ENCODE measurements at places on chromosomes 2 and 18. TPM values are rescaled to one million over a fixed set of nuclear protein-coding genes. Genes with fewer than 3 reads are reported as not detected.

Gene ELOA2
- total RNA-seq: not detected

DNA sequence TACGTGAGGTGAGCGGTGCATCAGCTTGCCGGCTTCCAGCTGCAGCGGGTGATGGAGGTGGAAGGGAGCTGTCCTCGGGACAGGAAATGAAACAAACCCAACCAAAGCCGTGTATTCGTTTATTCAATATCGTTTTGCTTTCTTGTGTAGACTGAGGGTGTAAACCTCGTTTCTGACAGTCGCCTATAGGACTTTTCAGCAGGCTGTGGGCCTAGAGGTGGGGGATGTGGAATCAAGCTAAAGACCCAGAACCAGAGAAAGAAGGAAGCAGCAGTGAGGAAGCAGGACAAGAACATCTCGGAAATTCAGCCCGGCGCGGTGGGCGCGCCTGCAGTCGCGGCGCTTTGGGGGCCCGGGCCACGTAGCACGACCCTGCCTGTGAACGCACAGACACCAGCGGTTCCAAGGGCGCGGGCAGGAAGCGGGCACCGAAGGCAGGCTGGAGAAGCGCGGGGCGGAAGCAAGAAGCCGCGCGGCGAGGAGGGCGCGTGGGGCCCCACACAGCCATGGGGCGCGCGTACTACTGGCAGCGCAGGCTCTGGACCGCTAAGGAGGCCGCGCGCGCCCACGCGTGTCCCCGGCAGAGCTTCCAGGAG is 755 bp upstream of the ATP9B start:
- no peak for DNase-seq

Gene DUSP2
- 0.98 TPM for total RNA-seq

GRCh38 chr2:170006587-170007325 is 171.2 kb upstream of the MYO3B start:
- peak; percentile 85 for DNase-seq

DNA sequence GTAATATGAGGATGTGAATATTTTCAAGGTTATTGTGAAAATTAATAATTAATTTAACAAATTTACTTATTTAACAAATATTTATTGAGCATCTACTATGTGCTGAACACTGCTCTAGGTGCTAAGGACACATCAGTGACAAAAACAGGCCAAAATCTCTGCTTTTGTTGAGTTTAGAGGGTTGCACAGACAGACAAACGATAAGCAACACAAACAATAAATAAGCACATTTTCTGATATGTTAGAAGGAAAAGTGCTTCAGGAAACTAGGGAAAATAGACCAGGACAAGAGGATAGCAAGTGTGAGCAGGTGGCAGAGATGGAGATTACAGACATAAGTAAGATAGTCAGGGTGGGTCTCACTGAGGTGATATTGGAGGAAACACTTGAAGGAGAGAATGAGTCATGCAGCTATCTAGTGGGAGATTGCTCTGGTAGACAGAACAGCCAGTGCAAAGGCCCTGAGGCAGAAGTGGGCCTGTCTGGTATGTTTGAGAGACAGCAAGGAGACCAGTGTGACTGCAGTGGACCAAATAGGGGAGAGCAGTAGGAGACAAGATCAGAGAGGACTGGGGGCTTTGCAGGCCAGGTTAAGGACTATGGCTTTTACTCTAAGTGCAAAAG is 38.3 kb downstream of the SFXN5 start:
- no peak for DNase-seq

Gene PKDCC
- 2.6 TPM for total RNA-seq

DNA sequence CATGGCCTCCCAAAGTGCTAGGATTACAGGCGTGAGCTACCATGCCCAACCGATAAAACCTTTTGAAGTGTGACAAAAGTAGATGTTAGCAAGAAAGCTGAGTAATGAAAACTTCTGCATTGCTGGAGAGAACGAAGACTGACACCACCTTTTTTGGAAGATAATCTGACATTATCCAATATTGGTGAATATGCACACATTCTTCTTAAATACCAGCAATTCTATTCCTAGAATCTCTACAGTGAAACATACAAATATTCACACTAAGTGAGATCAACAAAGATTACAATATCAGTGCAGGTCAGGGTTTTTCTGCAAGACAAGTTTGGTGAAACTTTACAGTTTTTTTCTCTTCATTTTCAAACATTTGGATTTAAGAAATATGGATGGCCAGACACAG is 7.8 kb downstream of the PIAS2 start:
- DNase-seq: no peak

DNA sequence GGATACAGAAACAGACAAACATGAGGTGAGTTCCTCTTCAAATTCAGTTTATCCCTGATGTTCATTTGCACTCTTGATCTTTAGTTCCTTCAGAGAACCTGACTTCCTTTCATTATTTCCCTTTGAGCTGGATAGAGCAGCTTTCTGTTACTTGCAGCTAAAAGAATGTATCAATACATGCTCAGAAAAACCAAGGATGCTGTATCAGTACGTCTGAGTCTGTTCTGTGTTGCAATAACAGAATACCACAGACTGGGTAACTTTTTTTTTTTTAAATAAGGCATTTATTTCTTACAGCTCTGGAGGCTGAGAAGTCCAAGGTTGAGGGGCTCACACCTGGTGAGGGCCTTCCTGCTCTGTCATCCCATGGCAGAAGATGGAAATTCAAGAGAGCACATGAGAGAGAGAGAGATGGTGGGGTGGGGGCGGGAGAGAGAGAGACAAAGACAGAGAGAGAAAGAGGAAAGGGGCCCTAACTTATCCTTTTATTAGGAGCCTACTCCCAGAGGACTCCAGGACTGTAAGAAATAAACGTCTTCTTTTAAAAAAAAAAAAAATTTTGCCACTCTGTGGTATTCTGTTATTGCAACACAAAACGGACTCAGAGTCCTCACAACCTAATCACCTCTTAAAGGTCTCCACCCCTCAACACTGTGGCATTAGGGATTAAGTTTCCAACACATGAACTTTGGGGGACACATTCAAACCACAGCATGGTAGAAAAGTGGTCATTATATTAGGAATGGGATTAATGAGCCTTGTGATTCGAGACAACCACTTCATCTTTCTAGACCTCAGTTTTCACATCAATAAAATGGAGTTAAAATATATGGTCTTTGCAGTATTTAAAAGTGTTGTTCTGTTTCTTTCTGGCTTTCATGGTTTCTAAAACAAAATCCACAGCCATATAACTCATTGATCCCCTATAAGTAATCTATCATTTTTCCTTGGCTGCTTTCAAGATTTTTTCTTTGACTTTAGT is 18.4 kb upstream of the SELENOI start:
- DNase-seq: no peak

DNA sequence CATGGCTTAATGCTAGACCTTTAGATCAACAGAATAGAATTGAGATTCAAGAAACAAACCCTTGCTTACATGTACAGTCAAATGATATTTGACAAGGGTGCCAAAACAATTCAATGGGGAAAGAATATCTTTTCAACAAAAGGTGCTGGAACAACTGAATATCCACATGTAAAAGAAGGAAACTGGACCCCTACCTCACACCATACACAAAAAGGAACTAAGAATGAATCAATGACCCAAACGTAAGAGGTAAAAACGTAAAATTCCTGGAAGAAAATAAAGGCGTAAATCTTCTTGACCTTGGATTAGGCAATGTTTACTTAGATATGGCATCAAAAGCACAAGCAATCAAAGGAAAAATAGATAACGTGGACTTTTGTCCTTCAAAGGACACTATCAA is 43.1 kb downstream of the BAZ2B start:
- DNase-seq: no peak

Measured in dermis blood vessel endothelial cell (primary cell).